ENCODE measurements at places on chromosomes 3 and 15. TPM values are rescaled to one million over a fixed set of nuclear protein-coding genes. Genes with fewer than 3 reads are reported as not detected.
A peak's percentile ranks its signal among the peaks of the same experiment; 100 is the strongest.

SPESP1 gene
- 2.9 TPM for total RNA-seq

ZNF774 gene
- total RNA-seq = 1.8 TPM

PDZRN3 gene
- 18.3 TPM for total RNA-seq

CD96 gene
- total RNA-seq = under 0.01 TPM

GLDN gene
- 0.59 TPM for total RNA-seq

CSPG4 gene
- 20.3 TPM for total RNA-seq

DNA sequence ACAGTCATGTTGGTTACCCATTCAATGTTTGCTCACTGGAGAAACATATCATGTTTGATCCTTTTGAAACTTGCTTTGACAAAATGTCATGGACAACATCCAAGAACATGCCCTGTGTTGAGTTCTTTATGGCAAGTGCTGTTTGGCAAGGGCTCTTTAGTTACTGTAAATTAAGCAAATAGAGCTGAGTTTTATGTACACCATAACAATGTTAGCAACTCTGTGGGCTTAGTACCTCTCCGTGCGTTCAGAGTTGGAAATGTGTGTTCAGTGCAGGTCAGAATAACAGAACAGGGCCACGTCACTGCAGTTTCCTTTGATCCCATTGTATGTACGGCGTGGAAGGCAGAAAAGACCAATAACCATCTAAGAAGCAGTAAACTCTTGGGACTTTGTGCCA, 132.5 kb downstream of the MYRIP start:
- DNase-seq = no peak

DNA sequence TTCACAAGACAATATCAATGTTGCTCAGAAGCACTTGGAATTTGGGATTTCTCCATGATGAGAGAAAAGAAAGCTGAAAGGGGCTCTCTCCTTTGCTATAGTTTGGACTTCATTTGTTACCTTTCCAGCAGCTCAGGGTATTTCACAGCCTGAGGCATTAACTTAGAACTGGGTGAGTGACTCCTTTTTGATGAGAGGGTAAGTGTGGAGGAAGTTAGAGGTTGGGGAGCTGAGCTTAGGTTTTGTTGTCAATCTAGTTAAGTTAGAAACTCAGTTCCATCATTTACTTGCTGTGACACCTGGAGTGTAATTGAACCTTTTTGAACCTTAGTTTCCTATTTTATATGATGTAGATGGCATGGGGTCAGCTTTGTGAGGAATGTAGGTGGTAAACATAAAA, 359.1 kb downstream of the PDCD6IP start:
- no peak for DNase-seq

GRCh38 chr3:28349469-28350000, 911 bp upstream of the AZI2 start:
- DNase-seq = no peak

DNA sequence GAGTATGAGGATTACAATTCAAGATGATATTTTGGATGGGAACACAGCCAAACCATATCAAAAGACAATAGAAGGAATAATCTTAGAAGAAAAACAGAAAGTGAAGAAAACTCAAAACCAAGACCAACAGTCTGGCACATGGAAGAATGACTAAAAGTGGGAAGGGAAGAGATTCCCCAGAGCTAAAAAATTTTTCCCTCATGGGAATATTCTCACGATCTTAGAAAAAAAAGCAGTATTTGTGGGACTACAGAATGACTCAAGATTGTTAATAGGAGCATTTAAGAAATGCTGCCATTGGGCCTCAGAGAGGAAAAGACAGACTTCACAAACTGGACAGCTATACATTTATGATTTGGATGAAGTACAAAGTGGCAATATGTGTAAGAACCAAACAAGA, 18.3 kb downstream of the OSTN start:
- peak; percentile 79 for DNase-seq

- DNase-seq = no peak
Measured at GRCh38 chr3:97795951-97796350, 25.9 kb upstream of the CRYBG3 start.

GRCh38 chr3:31096661-31097395, 202.4 kb upstream of the GADL1 start:
- DNase-seq = no peak

- DNase-seq = peak; percentile 91
Measured at GRCh38 chr3:129023909-129024308, 22.8 kb downstream of the EFCC1 start.

DNA sequence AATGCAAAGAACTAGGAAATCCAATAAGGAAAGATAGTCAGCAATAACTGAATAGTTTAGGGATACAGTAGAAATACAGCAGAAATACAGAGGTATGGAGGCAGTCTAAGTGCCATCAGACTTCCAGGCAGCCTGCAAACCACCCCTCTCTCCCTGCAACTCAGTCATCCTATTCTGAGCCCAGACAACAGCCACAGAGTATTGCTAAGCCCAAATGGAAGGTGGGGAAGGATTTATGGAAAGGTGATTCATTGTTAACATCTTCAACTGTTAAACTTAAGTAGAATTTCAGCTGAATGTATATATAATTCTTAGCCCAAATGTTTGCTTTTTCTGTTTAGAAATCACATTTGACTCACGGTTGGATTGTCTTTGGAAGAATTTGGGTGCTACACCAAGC, 300.4 kb downstream of the RBMS3 start:
- DNase-seq = no peak

GRCh38 chr3:30643763-30644462, 37.5 kb downstream of the TGFBR2 start:
- DNase-seq = no peak

- no peak for DNase-seq
Measured at GRCh38 chr3:197168606-197169005, 129.8 kb downstream of the DLG1 start.

DNA sequence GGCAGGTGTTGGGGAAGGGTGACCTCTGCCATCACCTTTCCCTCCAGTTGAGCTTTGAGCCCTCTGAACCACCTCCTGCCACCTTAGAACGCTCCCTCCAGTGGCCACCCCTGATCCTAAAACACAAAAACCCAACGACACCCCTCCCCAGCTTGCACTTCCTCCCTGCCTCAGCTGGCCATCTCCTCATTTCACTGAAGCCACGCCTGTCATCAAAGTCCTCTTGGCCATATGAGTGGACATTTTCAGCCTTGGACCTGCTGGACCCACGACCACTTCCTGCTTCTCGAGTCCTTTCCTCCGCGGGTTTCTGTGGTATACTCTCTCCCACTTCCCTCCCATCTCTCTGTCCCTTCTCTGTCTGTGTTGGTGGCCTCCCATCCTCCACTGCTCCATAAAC, 48.5 kb upstream of the NR2C2 start:
- no peak for DNase-seq

DNA sequence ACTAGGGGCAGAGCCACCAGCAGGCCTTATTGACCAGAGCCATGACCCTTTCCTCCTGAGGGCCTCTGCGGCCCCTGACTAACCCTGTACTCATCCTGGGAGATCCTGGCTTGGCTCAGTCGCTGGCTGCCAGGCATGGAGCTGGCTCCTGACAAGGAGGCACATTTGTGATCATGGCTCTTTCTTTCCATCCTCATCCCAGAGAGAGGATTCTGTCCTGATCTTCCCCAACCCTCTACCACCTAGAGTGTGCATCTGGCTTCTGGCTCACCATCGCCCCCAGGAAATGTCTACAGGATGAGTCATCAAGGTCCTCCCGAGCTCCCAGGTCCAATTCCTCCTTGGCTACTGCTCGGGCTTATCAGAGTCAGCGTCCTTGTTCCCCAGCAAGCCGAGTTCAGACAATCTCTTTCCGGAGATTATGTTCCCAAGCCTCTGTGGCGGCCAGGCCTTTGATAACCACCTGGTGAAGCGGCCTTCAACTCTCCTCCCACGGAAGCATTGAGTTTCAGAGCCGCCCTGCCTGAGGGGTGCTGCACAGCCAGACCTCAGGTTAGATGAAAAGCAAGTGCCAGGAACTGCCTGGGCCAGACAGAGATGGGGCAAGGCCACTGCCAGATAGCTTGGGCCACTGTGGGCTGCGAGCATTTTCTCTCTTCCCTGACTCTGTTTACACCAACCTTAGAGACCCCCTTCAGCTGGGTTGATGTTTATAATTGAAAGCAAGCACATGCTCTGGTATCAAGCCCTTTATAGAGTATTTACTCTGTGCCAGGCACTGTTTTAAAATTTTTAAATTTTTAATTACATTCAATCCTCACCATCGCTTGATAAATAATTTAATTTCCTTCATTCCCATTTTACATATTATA, 44.3 kb upstream of the MRPS22 start:
- peak; percentile 91 for DNase-seq

GRCh38 chr3:63578858-63579257, 73.6 kb upstream of the SNTN start:
- no peak for DNase-seq

DNA sequence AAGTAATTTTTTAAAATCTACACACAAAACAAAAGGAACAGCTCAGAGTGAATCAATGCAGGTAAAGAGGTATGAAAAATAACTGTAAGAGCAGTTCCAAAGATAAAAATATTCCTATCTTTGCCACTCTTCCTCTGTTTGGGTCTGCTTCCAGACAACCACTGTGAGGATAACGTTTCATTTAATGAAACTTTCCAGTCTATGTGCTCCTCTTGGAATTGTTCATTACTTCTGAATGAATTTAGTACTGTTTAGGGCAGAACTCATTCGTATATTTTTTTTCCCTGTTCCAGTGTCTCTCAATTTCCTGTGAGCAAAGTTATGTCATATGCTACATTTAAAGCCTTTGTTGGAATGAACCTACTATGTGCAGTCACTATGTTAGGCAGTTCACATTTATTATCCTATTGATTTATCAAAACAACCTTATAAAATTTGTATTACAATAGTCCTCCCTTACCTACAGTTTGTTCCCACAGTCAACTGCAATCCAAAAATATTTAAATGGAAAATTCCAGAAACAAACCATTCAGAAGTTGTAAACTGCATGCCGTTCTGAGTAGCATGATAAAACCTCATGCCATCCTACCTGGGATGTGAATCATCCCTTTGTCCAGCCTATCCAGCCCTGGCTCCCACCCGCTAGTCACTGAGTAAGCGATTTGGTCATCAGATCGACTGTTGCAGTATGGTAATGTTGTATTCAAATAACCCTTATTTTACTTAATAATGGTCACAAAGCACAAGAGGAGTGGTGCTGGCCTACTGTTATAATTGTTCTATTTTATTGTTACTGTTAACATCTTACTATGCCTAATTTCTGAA, 98.1 kb downstream of the TMCC1 start:
- peak; percentile 60 for DNase-seq

- no peak for DNase-seq
Measured at GRCh38 chr3:171412054-171412453, 48.2 kb downstream of the TNIK start.

GRCh38 chr3:31743331-31744089, 210.8 kb downstream of the STT3B start:
- peak; percentile 48 for DNase-seq

GRCh38 chr3:22908989-22909507, 294.1 kb upstream of the UBE2E2 start:
- DNase-seq = no peak

- DNase-seq = peak; percentile 85
Measured at GRCh38 chr3:193590088-193590856, 2.7 kb upstream of the OPA1 start.

- DNase-seq = no peak
Measured at GRCh38 chr15:42590619-42591237, 15.3 kb downstream of the STARD9 start.

GRCh38 chr15:63473999-63474809, 30.2 kb upstream of the USP3 start:
- peak; percentile 82 for DNase-seq

- no peak for DNase-seq
Measured at GRCh38 chr3:73389928-73390327, 234.8 kb downstream of the PDZRN3 start.

GRCh38 chr15:65792988-65793817, 1.1 kb upstream of the DENND4A start:
- DNase-seq = no peak

- no peak for DNase-seq
Measured at GRCh38 chr3:187005827-187006481, 75.6 kb downstream of the ST6GAL1 start.

Measured in osteoblast (primary cell).